Upper lobe of right lung (tissue), 1 donor: ENCODE measurements at places on chromosomes 4 and X. TPM values are rescaled to one million over a fixed set of nuclear protein-coding genes. Genes with fewer than 3 reads are reported as not detected.

The MRPL1 gene
- 17.6 TPM for total RNA-seq

The IL9R gene
- total RNA-seq, result 1.2 TPM

The NLRP2B gene
- not detected for total RNA-seq

DNA sequence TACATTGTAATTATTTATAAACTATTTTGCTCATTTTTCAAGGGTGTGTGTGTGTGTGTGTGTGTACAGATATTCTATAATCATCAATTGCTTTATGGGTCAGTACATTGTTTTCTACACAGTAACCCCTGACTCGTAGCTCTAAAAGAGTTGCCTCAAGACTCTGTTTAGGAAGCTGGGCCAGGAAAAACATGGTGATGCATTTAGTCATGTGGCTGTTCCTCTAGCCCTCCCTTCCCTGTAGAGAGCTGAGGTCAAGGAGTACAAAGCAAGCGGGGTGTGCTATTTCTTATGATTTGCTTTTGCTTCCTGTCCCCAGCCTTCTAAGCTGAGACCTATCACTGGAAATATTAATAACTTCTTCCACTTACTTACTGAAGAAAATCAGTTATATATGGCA lies 34.8 kb upstream of the SPANXD start:
- no peak overlapping the region for H3K27ac ChIP-seq
- no peak overlapping the region for H3K4me3 ChIP-seq
- H3K27me3 ChIP-seq, result no peaks in the 10 kb centered on the region
- DNase-seq, result no peak

DNA sequence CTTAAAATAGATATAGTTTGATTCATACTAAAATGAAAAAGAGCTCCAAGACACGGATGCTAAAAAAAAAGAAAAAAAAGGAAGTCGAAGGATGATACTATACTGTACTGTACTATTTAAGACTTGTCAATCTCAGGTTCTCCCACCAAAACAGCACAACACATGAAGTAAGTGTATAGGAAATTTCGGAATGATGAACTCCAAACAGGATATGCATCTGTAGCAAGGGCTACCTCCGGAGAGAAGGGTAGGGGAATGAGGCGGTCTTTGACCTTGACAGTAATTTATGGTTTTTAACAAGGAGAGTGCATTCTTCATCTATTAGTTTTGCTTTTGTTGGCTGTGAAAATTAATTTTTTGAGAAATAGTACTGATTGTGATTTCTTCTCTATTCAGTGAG lies 541 bp upstream of the FIP1L1 start:
- DNase-seq, result no peak
- H3K4me3 ChIP-seq, result peak overlapping the region; percentile 92
- H3K27me3 ChIP-seq, result no peaks in the 10 kb centered on the region

DNA sequence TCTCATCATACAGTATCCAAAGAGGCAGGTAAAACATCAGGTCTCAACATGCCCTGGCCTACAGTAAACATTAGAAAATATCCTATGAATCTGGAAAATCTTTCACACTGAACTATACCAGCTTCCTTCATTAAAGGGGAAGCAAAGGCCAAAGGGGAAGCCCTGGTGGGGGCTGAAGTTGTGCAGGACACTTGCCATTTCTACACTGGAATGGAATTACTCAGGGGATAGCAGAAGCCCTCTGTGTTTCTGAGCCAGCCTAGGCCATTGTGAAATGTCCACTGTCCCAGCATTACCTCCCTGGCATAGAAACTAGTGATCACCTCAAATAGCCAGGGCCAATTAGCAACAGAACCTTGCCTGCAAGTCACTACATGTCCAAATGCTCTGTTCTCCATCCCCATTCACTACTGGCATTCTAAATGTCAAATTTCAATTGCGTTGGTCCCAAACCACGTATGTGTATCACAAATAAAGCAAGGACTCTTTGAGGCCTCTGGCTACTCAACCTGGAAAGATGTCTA lies 429.9 kb downstream of the AFF2 start:
- no peaks in the 10 kb centered on the region for H3K4me1 ChIP-seq
- H3K36me3 ChIP-seq, result no peaks in the 10 kb centered on the region
- H3K27me3 ChIP-seq, result no peaks in the 10 kb centered on the region
- no peak for DNase-seq

DNA sequence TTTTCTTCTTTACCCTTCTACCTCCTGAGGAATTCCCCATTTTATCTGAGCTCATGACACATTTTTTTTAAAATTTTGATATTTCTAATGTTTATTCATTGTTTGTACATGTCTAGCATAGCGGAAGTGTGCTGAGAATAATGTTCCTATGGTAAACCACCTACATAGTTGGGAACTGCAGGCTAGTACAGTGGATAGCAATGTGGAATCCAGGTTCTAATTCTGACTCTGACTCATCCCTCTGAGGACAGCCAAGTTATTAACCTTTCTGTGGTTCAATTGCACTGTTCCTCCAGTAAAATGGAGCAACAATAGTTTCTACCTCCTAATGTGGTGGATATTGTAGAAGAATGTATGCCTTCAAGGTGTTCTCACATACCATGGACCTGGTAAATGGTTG lies 20.6 kb upstream of the APELA start:
- H3K27ac ChIP-seq, result no peak overlapping the region
- no peaks in the 10 kb centered on the region for H3K27me3 ChIP-seq
- no peak for DNase-seq
- no peak overlapping the region for H3K4me3 ChIP-seq
- H3K36me3 ChIP-seq, result no peaks in the 10 kb centered on the region
- no peaks in the 10 kb centered on the region for H3K4me1 ChIP-seq

DNA sequence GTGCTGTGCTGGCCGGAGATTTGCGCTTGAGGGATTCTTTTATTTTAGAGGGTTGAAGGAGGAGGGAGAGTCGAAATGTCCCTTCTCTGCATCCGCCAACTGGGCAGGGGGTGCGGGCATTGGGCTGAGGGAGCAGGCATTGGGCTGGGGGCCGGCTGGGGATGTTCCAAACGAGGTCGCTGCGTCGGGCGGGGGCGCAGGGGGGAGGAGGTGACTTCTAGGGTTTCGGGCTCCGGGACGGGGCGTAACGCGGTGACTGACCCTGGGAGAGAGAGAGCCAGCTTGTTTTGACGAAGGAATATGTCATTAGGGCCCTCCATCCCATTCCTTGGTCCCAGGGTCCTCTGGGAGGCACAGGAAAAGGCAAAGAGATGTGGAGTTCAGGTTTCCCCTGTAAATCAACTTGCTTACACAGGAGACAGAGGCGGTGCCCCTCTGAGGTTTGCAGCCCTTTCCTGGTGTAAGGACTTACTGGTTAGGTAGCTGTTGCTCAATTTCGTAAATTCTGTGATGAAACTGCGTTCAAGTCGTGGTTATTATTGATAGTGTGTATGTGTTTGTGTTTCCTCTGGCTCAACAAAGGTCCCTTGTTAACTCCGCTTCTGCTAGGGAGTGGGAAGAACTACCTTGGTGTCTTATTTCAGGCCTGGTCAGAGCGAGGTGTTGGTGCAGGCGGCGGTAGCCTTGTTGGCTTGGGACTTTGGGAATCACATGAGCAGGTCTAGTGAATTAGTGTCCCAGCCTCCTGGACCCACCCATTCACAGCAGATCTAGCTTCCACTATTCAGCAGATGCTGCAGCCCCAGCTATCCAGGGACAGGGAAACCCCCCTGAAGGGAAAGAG lies 716 bp downstream of the FHIP1A start:
- H3K4me1 ChIP-seq, result peaks cover 19% of the 10 kb centered on the region
- H3K36me3 ChIP-seq, result no peaks in the 10 kb centered on the region
- H3K27me3 ChIP-seq, result no peaks in the 10 kb centered on the region
- no peak for DNase-seq
- peak overlapping the region; percentile 64 for H3K4me3 ChIP-seq

- H3K4me3 ChIP-seq, result no peak overlapping the region
- no peaks in the 10 kb centered on the region for H3K36me3 ChIP-seq
- H3K27ac ChIP-seq, result no peak overlapping the region
- H3K27me3 ChIP-seq, result no peaks in the 10 kb centered on the region
- no peak for DNase-seq
Measured at GRCh38 chrX:57643698-57644097, 36.4 kb downstream of the NLRP2B start.

GRCh38 chr4:145805490-145805889 lies 125.5 kb downstream of the C4orf51 start:
- no peak overlapping the region for H3K4me3 ChIP-seq
- no peaks in the 10 kb centered on the region for H3K27me3 ChIP-seq
- H3K27ac ChIP-seq, result no peak overlapping the region
- DNase-seq, result no peak
- no peaks in the 10 kb centered on the region for H3K36me3 ChIP-seq

DNA sequence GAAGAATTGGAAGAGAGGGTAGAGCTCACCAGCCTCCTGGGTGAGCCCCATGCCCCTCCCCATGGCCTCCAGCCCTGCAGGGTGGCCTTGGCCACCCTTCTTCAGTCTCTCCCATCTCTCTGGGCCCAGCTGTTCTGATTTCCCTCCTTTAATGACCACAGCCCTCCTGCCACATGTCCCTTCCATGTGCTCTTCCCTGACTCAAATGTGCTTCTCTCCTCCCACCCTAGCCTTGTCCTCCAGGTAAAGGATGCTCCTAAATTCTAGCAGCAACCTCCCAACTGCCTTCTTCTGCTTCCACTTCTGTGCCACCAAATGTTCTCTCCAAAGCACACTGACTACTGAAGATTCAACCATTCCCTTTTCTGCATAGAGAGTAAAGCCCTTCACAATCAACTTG lies 83.0 kb downstream of the ADRA2C start:
- H3K27ac ChIP-seq, result no peak overlapping the region
- H3K4me3 ChIP-seq, result no peak overlapping the region
- H3K27me3 ChIP-seq, result peaks cover 17% of the 10 kb centered on the region
- H3K4me1 ChIP-seq, result no peaks in the 10 kb centered on the region
- no peak for DNase-seq
- H3K36me3 ChIP-seq, result no peaks in the 10 kb centered on the region

GRCh38 chr4:186628058-186628711 lies 72.8 kb upstream of the MTNR1A start:
- no peak overlapping the region for H3K4me3 ChIP-seq
- peaks cover 16% of the 10 kb centered on the region for H3K36me3 ChIP-seq
- H3K4me1 ChIP-seq, result no peaks in the 10 kb centered on the region
- DNase-seq, result no peak
- no peak overlapping the region for H3K27ac ChIP-seq
- H3K27me3 ChIP-seq, result no peaks in the 10 kb centered on the region

- no peak overlapping the region for H3K27ac ChIP-seq
- no peaks in the 10 kb centered on the region for H3K27me3 ChIP-seq
- no peaks in the 10 kb centered on the region for H3K4me1 ChIP-seq
- DNase-seq, result no peak
- no peaks in the 10 kb centered on the region for H3K36me3 ChIP-seq
Measured at GRCh38 chr4:133385161-133385954, 236.3 kb downstream of the PCDH10 start.

- no peak for DNase-seq
- no peaks in the 10 kb centered on the region for H3K27me3 ChIP-seq
- H3K36me3 ChIP-seq, result no peaks in the 10 kb centered on the region
- H3K4me1 ChIP-seq, result no peaks in the 10 kb centered on the region
Measured at GRCh38 chr4:110287130-110287529, 88.7 kb upstream of the ELOVL6 start.

DNA sequence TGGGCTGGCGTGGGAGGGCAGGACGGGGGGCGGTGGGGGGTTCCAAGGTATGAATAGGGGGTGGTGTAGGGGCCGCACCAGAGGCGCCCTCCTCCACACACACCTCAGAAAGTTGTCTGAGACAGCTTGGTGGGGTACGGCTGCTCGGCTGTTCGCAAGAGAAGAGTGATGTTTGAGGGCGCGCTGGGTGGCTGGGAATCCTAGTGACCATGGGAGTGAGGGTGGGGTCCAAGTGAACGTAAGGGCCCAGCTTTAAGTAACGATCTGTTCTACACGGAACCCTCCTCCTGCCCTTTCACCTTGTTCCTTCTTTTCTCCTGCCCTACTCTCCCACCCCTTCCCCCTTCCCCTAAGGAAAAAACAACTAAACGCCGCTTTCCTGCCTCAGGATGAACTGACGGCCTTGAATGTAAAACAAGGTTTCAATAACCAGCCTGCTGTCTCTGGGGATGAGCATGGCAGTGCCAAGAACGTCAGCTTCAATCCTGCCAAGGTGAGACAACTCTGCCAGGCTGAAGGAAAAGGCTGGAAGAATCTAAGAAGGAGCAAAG lies 664 bp downstream of the MED12 start:
- H3K27me3 ChIP-seq, result no peaks in the 10 kb centered on the region
- H3K36me3 ChIP-seq, result peaks cover 29% of the 10 kb centered on the region
- H3K27ac ChIP-seq, result peak overlapping the region; percentile 80
- no peak for DNase-seq

GRCh38 chr4:54542119-54542438 lies 115.7 kb upstream of the KIT start:
- H3K4me1 ChIP-seq, result peaks cover 7% of the 10 kb centered on the region
- no peaks in the 10 kb centered on the region for H3K27me3 ChIP-seq
- H3K36me3 ChIP-seq, result no peaks in the 10 kb centered on the region
- H3K4me3 ChIP-seq, result no peak overlapping the region

- H3K27me3 ChIP-seq, result no peaks in the 10 kb centered on the region
- no peak for DNase-seq
- H3K27ac ChIP-seq, result no peak overlapping the region
- no peak overlapping the region for H3K4me3 ChIP-seq
- H3K4me1 ChIP-seq, result no peaks in the 10 kb centered on the region
- no peaks in the 10 kb centered on the region for H3K36me3 ChIP-seq
Measured at GRCh38 chrX:103442536-103442901, 66.2 kb downstream of the BEX3 start.

- H3K36me3 ChIP-seq, result peaks cover 7% of the 10 kb centered on the region
- no peaks in the 10 kb centered on the region for H3K4me1 ChIP-seq
- no peaks in the 10 kb centered on the region for H3K27me3 ChIP-seq
- no peak for DNase-seq
- H3K27ac ChIP-seq, result no peak overlapping the region
Measured at GRCh38 chrX:2261831-2262667, 238.7 kb downstream of the DHRSX start.

- H3K36me3 ChIP-seq, result no peaks in the 10 kb centered on the region
- H3K4me1 ChIP-seq, result no peaks in the 10 kb centered on the region
- DNase-seq, result no peak
- H3K27me3 ChIP-seq, result no peaks in the 10 kb centered on the region
- H3K27ac ChIP-seq, result no peak overlapping the region
Measured at GRCh38 chr4:164509951-164510350, 244.0 kb upstream of the SMIM31 start.
